Tibial nerve (tissue), 4 donors: ENCODE measurements at places on chromosomes 6 and 20.
A peak's percentile ranks its signal among the peaks of the same experiment; 100 is the strongest.

- H3K27me3 ChIP-seq: no peaks in the 10 kb centered on the region
- H3K36me3 ChIP-seq: no peaks in the 10 kb centered on the region
- no peak overlapping the region for H3K27ac ChIP-seq
- H3K4me1 ChIP-seq: no peaks in the 10 kb centered on the region
These were observed 87.6 kb upstream of the E2F3 start for GRCh38 chr6:20313960-20314530.

DNA sequence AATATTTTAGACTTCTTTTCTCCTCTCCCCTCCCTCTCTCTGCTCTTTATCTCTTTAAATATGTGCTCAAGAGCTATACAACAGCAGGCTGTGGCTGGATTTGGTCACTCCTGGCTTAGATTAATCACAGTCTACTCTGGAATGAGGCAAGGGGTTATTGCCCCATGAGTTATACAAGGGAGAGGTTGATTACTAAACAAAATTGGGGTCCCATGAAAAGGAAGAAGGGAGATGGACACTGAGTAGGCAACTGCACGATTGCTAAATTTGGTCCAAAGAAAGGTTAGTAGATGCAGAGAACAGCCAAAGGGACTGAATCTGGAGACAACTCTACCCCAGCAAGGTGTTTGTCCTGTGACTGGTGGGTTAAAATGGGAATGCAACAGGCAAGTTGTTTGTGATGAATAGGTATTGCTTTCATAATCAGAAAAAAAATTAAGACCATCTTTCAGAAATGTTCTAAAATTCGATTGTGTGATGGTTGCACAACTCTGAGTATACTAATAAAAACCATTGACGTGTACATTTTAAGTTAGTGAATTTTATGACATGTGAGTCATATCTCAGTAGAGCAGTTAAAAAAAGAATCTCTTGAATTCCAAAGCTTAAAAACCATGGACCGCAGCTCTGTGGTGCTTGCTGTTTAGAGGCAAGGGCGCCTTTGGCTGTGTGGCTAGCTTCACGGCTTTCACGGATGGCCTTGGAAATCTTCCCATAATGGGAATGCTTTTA lies 57.1 kb downstream of the KIZ start:
- H3K27ac ChIP-seq: peak overlapping the region; percentile 60
- DNase-seq: no peak
- no peak overlapping the region for H3K4me3 ChIP-seq
- peaks cover 9% of the 10 kb centered on the region for H3K4me1 ChIP-seq
- H3K36me3 ChIP-seq: peaks cover 11% of the 10 kb centered on the region

GRCh38 chr20:57243480-57244220 lies 22.8 kb downstream of the BMP7 start:
- H3K36me3 ChIP-seq: no peaks in the 10 kb centered on the region
- peak overlapping the region; percentile 70 for H3K27ac ChIP-seq
- no peak for DNase-seq
- H3K4me1 ChIP-seq: no peaks in the 10 kb centered on the region

DNA sequence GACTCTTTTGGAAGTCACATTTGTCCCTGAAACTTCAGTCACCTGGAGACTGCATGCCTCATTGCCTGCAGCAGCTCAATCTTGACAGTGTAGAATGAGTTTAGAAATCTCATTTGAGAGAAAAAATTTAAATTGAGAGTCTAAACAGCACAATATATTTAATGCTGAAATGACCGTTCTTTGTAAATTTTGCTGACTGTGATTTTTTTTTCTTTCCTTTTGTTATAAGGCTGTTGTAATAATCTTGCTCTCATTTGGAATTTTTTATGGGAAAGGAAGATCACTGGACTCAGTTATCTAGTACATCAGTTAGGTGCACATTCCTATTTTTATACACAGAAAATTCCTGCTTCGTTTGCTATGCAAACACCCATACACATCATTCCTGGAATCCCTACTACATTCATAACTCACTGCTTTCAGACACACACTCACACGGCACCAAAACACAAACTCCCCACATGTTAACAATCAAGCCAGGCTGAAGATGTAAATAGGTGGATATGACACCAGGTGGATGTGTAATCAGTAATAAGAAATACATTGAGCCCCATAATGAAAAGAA lies 43.8 kb downstream of the PTCHD4 start:
- H3K4me3 ChIP-seq: no peak overlapping the region
- peaks cover 21% of the 10 kb centered on the region for H3K4me1 ChIP-seq
- H3K27me3 ChIP-seq: no peaks in the 10 kb centered on the region
- H3K27ac ChIP-seq: no peak overlapping the region
- DNase-seq: no peak

- DNase-seq: no peak
- no peaks in the 10 kb centered on the region for H3K36me3 ChIP-seq
- no peaks in the 10 kb centered on the region for H3K4me1 ChIP-seq
- H3K4me3 ChIP-seq: no peak overlapping the region
These were observed 244.4 kb downstream of the GMPR start for GRCh38 chr6:16482702-16483314.

- no peak overlapping the region for H3K4me3 ChIP-seq
- no peak overlapping the region for H3K27ac ChIP-seq
These were observed 109.9 kb downstream of the SLC24A3 start for GRCh38 chr20:19322061-19322985.

GRCh38 chr6:145731447-145731846 lies 3.9 kb downstream of the EPM2A start:
- H3K4me1 ChIP-seq: peaks cover under 1% of the 10 kb centered on the region
- H3K36me3 ChIP-seq: no peaks in the 10 kb centered on the region
- no peaks in the 10 kb centered on the region for H3K27me3 ChIP-seq
- DNase-seq: no peak

DNA sequence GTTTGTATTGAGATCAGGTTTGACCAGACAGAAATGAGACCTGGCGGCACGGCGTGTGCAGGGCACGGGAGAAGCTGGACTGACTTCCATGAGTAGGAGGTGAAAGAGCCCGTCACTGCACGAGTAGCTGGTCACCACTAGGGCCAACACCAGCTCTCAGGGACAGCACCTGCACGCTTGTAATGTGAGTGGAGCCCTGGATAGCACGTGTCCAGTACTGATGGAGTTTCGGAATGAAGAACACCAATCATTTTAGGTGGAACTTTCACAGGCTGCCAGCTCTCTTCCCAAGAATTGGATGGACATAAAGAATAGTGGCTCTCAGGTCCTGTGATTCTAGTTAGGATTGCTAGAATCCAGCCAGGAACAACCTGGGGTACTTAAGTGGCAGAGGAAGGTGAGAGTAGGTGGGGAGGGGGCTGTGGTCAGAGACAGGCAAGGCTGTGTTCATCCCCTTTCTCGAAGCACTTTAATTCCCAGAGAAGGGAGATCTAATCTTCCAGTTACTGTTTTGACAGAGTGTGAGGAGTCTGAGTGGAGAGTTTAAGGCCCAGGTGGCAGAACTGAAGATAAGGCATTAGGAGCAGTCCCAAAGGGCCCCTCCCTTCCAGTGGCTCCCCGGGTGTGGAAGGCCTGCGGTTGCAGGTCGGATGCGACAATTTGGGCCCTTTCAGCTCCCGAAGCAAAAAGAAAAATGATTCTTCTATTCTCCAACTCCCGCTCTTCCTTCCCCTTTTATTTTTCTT lies 314.8 kb downstream of the QKI start:
- no peaks in the 10 kb centered on the region for H3K4me1 ChIP-seq
- no peak overlapping the region for H3K4me3 ChIP-seq
- H3K27ac ChIP-seq: no peak overlapping the region
- H3K36me3 ChIP-seq: no peaks in the 10 kb centered on the region
- no peaks in the 10 kb centered on the region for H3K27me3 ChIP-seq

- H3K4me3 ChIP-seq: peak overlapping the region; percentile 73
- H3K4me1 ChIP-seq: peaks cover 57% of the 10 kb centered on the region
- peak overlapping the region; percentile 100 for H3K27ac ChIP-seq
- no peaks in the 10 kb centered on the region for H3K27me3 ChIP-seq
These were observed 367 bp downstream of the C6orf62 start for GRCh38 chr6:24718449-24719124.

DNA sequence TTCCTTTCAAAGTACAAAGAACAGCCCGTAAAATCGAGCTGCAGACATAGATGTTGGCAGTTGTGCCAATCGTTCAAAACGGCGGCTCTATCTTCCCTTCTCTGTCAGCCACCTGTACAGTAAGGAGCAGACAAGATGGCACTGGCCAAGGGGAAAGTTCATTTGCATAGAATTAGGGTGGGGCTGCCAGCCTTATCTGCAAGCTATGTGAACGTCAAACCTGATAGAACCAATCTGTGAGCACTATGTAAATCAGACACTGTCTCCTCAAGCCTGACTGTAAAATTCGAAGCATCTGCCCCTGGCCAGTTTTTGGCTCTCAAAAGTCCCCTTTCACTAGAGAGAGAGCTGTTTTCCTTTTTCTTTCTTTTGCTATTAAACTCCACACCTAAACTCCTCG lies 374.5 kb downstream of the EPM2A start:
- H3K27me3 ChIP-seq: no peaks in the 10 kb centered on the region
- H3K27ac ChIP-seq: no peak overlapping the region
- no peak for DNase-seq
- no peaks in the 10 kb centered on the region for H3K36me3 ChIP-seq
- no peaks in the 10 kb centered on the region for H3K4me1 ChIP-seq

DNA sequence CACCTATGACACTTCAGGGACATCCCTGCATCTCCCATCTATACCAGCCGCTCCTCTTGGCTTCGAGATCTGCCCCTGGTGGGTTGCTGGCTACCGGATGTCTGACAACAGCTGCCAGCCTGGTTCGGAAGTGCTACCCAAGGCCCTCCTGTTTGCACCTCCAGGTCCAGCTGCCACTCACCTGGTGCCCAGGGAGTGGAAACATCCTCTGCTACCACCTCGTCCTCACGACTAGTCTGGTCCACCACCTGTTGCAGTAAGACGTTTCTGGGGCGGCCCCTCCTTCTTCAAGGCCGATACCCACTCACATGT lies 8.3 kb upstream of the PCMTD2 start:
- H3K27me3 ChIP-seq: no peaks in the 10 kb centered on the region
- no peaks in the 10 kb centered on the region for H3K4me1 ChIP-seq
- no peak overlapping the region for H3K4me3 ChIP-seq
- H3K27ac ChIP-seq: no peak overlapping the region
- no peaks in the 10 kb centered on the region for H3K36me3 ChIP-seq
- no peak for DNase-seq

GRCh38 chr6:73299151-73299971 lies 36.4 kb upstream of the KHDC1 start:
- DNase-seq: no peak
- no peaks in the 10 kb centered on the region for H3K4me1 ChIP-seq
- H3K27ac ChIP-seq: no peak overlapping the region
- no peaks in the 10 kb centered on the region for H3K27me3 ChIP-seq

GRCh38 chr20:57657535-57658446 lies 37.6 kb upstream of the ZBP1 start:
- no peaks in the 10 kb centered on the region for H3K4me1 ChIP-seq
- H3K4me3 ChIP-seq: no peak overlapping the region
- DNase-seq: peak; percentile 13
- no peaks in the 10 kb centered on the region for H3K36me3 ChIP-seq
- no peak overlapping the region for H3K27ac ChIP-seq
- no peaks in the 10 kb centered on the region for H3K27me3 ChIP-seq

DNA sequence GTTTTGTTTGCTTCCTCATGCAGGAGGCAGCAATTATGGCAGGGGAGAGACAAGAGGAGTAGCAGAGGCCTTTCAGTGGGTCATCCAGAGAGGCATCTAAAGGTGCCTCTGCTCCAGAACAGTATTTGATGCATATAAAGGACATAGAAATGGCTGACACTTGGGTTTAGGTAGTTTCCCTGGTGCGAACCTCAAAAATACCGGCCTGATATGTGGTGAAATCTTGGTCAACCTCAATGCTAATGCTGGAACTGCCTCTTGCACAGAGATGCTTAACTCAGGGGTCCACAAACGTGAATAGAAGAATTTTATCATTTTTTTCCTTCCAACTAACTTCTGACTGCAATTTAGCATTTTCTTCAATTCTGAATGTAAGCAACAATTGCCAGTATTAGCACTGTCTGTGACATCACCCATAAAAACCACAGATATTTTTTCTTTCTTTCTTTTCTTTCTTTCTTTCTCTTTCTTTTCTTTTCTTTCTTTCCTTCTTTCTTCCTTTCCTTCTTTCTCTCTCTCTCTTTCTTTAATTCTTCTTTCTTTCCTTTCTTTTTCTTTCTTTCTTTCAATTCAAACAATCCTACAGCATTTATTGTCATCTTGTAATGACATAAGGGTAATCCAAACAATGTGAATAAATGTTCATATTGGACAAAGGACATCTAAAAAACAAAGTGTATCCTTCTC lies 180.0 kb upstream of the UST start:
- H3K4me3 ChIP-seq: no peak overlapping the region
- H3K27me3 ChIP-seq: no peaks in the 10 kb centered on the region
- H3K36me3 ChIP-seq: no peaks in the 10 kb centered on the region
- H3K4me1 ChIP-seq: peaks cover 7% of the 10 kb centered on the region
- DNase-seq: no peak

GRCh38 chr6:116323863-116324262 lies 44.1 kb upstream of the TSPYL1 start:
- DNase-seq: no peak
- no peak overlapping the region for H3K4me3 ChIP-seq
- H3K27me3 ChIP-seq: no peaks in the 10 kb centered on the region
- no peak overlapping the region for H3K27ac ChIP-seq
- no peaks in the 10 kb centered on the region for H3K36me3 ChIP-seq
- peaks cover 30% of the 10 kb centered on the region for H3K4me1 ChIP-seq

GRCh38 chr6:121767211-121767610 lies 331.8 kb downstream of the GJA1 start:
- no peaks in the 10 kb centered on the region for H3K27me3 ChIP-seq
- H3K4me1 ChIP-seq: peaks cover 6% of the 10 kb centered on the region
- no peak overlapping the region for H3K27ac ChIP-seq
- H3K36me3 ChIP-seq: no peaks in the 10 kb centered on the region

- no peaks in the 10 kb centered on the region for H3K36me3 ChIP-seq
- H3K27me3 ChIP-seq: no peaks in the 10 kb centered on the region
- DNase-seq: no peak
- no peak overlapping the region for H3K27ac ChIP-seq
These were observed 16.7 kb downstream of the VAPB start for GRCh38 chr20:58405504-58406291.

- DNase-seq: no peak
- H3K27me3 ChIP-seq: no peaks in the 10 kb centered on the region
- no peak overlapping the region for H3K27ac ChIP-seq
- no peak overlapping the region for H3K4me3 ChIP-seq
These were observed 359.4 kb downstream of the EPHA7 start for GRCh38 chr6:93059911-93060310.

GRCh38 chr6:4797587-4797986 lies 21.4 kb downstream of the CDYL start:
- no peak for DNase-seq
- no peak overlapping the region for H3K27ac ChIP-seq
- H3K4me3 ChIP-seq: no peak overlapping the region
- H3K36me3 ChIP-seq: no peaks in the 10 kb centered on the region
- no peaks in the 10 kb centered on the region for H3K27me3 ChIP-seq

- H3K4me1 ChIP-seq: peaks cover 8% of the 10 kb centered on the region
- no peaks in the 10 kb centered on the region for H3K27me3 ChIP-seq
- DNase-seq: no peak
- peak overlapping the region; percentile 65 for H3K4me3 ChIP-seq
- no peaks in the 10 kb centered on the region for H3K36me3 ChIP-seq
- peak overlapping the region; percentile 32 for H3K27ac ChIP-seq
These were observed 634 bp downstream of the ITPA start for GRCh38 chr20:3209946-3210317.

- no peak overlapping the region for H3K4me3 ChIP-seq
- H3K36me3 ChIP-seq: no peaks in the 10 kb centered on the region
- peaks cover 62% of the 10 kb centered on the region for H3K4me1 ChIP-seq
These were observed 41.7 kb downstream of the PLN start for GRCh38 chr6:118589649-118590365.
